Left lung (tissue), 14 donors: ENCODE measurements at places on chromosomes 2 and 18. TPM values are rescaled to one million over a fixed set of nuclear protein-coding genes. Genes with fewer than 3 reads are reported as not detected.

ST8SIA3 gene
- polyA plus RNA-seq = 0.37 TPM

GRB14 gene
- 75.4 TPM for polyA plus RNA-seq

SKA1 gene
- polyA plus RNA-seq = 5.9 TPM

NAT8 gene
- 1.7 TPM for polyA plus RNA-seq

DSG2 gene
- 41.7 TPM for polyA plus RNA-seq

POU3F3 gene
- 0.82 TPM for polyA plus RNA-seq

DSC1 gene
- 0.07 TPM for polyA plus RNA-seq

GPR148 gene
- polyA plus RNA-seq = not detected

PPIG gene
- 95.1 TPM for polyA plus RNA-seq

- DNase-seq = no peak
Measured at GRCh38 chr2:109421101-109421500, 192.7 kb downstream of the SEPTIN10 start.

GRCh38 chr2:238653431-238654109 is 194.3 kb upstream of the TWIST2 start:
- no peak for DNase-seq

DNA sequence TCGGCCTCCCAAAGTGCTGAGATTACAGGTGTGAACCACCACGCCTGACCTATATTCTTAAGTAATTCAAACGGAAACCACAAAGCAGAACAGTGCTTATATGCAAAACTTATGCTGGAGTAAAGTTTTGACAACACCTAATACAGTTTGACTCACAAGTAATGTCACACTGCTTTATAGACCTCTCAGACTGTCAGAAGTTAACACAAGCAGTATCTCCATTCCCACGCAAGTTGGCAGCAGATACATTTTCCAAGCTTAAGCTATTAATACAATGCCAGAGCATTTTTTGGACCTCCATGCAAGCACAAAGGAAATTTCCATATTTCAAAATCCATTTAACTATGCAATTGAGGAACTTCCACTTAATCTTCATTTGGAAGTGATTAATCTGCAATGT is 21.0 kb upstream of the SANBR start:
- no peak for DNase-seq

GRCh38 chr18:31101183-31102024 is 817 bp downstream of the DSC2 start:
- peak; percentile 96 for DNase-seq

DNA sequence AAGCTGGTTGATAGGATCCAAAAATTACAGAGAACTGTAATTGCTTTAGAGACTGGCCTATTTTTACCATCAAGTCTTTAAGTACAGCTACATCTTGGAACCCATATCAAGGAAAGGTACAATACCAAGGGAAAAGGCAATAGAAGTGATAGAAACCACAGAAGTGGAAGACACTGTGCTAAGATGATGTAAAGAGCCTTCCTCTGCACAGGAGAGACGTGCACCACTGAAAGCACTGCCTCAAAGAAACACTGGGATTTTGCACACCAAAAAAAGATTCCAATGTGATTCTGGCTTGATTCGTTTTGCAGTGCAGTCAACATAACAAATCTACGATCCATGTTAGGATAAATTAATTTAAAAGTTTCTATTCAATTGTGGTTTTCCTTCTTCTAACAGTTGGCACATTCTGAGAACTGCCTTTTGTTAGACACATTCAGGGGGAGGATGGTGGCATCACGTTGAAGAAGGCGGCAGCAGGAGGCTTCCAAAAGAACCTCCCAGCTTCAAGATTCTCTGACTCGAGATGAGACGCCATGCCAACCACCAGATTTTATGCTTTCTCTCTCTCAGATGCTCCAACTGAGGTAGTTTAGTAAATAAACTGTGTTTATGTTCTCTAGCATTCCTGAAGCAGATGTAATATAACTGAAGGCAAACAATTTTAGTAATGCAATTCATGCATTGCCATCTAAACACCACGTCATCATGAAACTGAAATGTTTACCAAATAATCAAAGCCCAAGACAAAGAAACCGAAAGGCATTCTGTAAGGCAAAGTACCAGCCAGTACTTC is 102.9 kb downstream of the BCL2 start:
- no peak for DNase-seq

- no peak for DNase-seq
Measured at GRCh38 chr2:191386938-191387536, 141.8 kb downstream of the MYO1B start.

- DNase-seq = no peak
Measured at GRCh38 chr2:166892397-166892796, 4.1 kb downstream of the XIRP2 start.

DNA sequence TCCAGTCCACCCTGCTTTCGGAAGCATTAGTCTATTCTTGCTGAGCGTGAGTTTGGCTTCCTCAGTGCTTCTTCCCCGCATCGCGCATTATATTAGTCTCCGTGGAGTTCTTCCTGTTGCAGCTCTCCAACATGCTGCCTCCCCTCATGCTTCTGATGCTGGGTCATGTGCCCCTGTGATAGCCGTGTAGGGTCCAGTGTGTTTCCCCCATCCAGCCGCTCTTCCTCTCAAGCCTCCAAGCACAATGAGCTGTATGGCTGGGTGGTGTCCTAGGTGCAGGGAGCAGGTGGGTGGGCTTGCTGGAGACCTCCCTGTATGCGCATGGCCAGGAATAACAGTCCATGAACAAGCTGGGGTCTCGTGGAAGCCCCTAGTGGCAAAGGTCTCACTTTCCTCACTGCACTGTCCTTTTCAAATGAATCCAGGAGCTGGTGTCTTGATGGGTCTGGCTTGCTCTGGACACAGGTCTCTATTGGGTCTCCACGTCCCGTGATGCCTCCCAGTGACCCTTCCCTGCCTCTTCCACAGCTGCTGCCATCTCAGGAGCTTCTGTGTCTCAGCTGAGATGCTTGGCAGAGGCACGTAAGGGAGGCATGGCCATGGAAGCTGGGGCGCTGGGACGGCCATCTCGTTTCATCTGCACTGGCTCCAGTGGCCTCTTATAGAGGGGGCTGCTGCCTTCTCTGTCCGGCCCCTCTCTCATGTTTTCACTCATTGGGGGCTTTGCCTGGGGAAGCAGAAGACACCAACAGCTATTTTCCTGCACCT is 54.8 kb upstream of the HDAC4 start:
- no peak for DNase-seq

DNA sequence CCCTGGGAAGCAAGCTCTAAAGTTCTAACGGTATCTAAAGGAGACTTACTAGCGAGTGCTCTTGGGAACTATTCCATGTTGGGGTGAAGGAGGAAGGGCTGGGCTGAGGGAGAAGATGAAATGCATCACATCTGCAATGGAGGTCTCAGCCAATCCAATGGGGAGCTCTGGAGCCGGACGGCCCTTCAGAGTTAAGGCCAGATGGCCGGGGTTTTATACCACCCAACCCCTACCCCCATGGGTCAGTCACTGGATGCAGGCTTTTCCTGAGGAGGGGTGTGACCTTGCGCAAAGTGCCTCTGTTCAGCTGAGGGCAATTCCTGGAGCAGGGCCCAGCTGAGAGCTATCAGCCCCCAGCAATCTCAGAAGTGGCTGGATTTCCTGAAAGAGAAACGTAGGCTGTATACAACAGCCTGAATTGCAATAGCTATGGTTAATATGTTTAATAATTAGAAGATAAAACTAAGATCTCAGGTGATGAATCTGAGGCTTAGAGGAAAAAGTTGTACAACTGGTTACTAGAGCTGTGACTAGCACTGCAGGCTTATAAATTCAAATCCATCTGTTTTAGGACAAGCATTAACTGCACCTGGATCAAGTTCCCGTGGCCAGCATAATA is 21.6 kb downstream of the EIPR1 start:
- no peak for DNase-seq

GRCh38 chr2:217707131-217707611 is 295.6 kb downstream of the TNS1 start:
- DNase-seq = no peak

GRCh38 chr2:207996848-207997247 is 28.5 kb downstream of the PLEKHM3 start:
- no peak for DNase-seq

DNA sequence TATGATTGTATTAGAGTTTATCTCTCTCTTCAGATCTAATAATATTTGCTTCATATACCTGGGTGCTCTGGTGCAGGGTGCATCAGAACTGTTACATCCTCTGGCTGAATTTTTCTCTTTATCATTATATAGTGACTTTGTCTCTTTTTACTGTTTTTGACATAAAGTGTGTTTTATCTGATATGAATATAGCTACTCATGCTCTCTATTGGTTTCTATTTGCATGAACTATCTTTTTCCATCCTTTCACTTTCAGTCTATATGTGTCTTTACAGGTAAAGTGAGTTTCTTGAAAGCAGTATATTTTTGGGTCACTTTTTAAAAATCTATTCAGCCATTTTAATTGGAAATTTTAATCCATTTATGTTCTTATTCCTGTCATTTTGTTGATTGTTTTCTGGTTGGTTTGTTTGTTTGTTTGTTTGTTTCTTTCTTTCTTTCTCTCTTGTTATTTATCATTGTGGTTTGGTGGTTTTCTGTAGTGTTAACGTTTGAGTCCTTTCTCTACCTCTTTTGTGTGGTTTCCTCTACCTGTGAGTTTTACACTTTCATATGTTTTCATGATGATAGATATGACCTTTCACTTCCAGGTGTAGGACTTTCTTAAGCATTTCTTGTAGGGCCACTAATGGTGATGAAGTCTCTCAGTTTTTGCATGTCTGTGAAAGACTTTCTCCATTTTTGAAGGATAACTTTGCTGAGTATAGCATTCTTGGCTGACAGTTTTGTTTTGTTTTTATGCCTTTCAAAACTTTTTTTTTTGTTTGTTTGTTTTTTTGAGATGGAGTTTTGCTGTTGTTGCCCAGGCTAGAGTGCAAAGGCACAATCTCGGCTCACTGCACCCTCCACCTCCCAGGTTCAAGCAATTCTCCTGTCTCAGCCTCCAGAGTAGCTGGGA is 54.9 kb downstream of the CCNT2 start:
- no peak for DNase-seq

- DNase-seq = peak; percentile 36
Measured at GRCh38 chr2:63000801-63001200, 49.8 kb upstream of the OTX1 start.

GRCh38 chr2:137220438-137220993 is 455.2 kb downstream of the THSD7B start:
- no peak for DNase-seq

GRCh38 chr18:59649591-59649990 is 47.6 kb downstream of the CCBE1 start:
- no peak for DNase-seq

- no peak for DNase-seq
Measured at GRCh38 chr2:144011553-144011952, 508.4 kb downstream of the ZEB2 start.

GRCh38 chr2:209563453-209563852 is 139.6 kb downstream of the MAP2 start:
- DNase-seq = no peak

- DNase-seq = no peak
Measured at GRCh38 chr18:43681661-43682060, 404.4 kb upstream of the SYT4 start.

DNA sequence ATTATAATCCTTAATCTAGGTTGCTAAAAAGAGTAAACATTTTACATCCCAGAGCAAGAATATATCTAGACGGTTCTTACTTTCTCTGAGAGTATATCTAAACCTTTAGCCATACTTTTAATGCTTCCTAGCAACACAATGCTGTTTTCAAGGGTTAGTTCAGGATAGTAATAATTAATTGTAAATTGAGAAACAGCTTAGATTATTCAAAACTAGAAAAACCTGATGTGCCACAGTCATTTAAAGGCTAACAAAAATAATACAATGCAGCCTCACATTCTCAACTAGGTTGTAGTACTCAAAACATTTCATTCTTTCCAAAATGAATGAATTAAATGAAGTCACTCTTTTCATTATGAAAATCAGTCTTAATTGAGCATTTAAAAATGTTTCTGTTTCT is 103.2 kb upstream of the OTX1 start:
- DNase-seq = no peak

- no peak for DNase-seq
Measured at GRCh38 chr2:205561441-205561840, 120.9 kb upstream of the NRP2 start.

DNA sequence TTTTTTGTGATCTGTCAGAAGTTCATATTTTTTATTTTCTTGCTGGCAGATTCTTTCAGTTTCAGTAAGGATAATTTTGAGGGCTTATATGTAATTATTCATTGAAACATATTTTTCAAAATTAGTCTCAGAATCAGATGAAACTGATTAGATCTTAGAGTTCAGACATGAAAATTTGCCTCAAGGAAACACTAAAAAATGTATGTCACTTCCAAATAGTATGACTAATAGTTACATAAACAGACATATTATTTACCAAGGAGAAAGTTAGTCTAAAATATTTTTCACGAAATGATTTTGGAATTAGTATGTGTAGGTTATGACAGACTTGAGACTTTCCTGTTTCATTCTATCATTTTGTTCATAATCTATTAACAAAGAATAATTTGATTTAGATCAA is 628.6 kb downstream of the CCDC85A start:
- DNase-seq = no peak
